ENCODE measurements at places on chromosomes 4 and X. TPM values are rescaled to one million over a fixed set of nuclear protein-coding genes. Genes with fewer than 3 reads are reported as not detected.

- no peaks in the 10 kb centered on the region for H3K4me1 ChIP-seq
- peaks cover 5% of the 10 kb centered on the region for H3K36me3 ChIP-seq
- H3K27ac ChIP-seq: no peak overlapping the region
These were observed 39.3 kb downstream of the NUDT6 start for GRCh38 chr4:122882857-122883735.

DNA sequence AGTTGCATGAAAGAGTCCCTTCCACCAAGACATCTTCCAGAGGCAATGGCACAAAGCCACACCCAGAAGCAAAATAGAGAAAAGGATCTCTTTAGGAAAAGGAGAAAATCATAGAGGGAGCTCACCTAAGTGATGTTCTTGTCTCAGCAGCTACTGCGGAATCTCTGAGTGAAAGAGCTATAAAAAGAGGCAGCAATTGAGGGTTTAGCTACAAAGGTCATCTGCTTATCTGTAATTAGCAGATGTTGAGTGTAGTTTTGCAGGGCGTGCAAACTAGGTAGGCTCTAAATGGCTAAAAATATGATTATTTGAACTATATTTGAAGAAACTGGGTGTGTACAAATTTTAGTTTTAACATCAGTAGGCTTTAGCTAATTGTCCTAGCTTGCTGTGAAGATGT lies 276.0 kb downstream of the HS3ST1 start:
- H3K4me3 ChIP-seq: no peak overlapping the region
- H3K4me1 ChIP-seq: no peaks in the 10 kb centered on the region
- no peaks in the 10 kb centered on the region for H3K36me3 ChIP-seq

The MAB21L2 gene
- total RNA-seq: not detected

GRCh38 chrX:151899622-151900021 lies 13.1 kb upstream of the MAGEA4 start:
- DNase-seq: no peak
- no peak overlapping the region for H3K4me3 ChIP-seq
- no peaks in the 10 kb centered on the region for H3K27me3 ChIP-seq
- H3K4me1 ChIP-seq: no peaks in the 10 kb centered on the region

DNA sequence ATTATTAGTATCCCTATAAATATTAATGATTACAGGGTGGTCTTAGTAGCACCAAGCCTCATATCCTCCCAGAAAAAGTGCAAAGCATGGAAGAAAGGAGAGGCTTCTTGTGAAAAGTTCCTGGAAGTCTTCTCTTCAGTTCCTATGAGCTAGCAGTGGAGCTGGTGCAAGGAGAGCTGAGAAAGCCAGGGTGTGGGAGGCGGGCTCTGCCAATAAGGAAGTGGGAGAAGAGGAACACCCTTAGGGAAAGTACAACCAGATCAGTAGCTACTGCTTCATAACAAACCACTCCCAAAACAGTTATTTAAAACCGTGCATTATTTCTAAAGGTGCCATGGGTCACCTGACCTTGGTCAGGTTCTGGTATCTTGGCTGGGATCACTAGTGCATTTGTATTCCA lies 72.4 kb downstream of the MAP9 start:
- H3K4me1 ChIP-seq: no peaks in the 10 kb centered on the region
- no peaks in the 10 kb centered on the region for H3K36me3 ChIP-seq
- no peak overlapping the region for H3K27ac ChIP-seq
- no peak for DNase-seq
- no peak overlapping the region for H3K4me3 ChIP-seq

The HMGN5 gene
- 1.9 TPM for total RNA-seq

DNA sequence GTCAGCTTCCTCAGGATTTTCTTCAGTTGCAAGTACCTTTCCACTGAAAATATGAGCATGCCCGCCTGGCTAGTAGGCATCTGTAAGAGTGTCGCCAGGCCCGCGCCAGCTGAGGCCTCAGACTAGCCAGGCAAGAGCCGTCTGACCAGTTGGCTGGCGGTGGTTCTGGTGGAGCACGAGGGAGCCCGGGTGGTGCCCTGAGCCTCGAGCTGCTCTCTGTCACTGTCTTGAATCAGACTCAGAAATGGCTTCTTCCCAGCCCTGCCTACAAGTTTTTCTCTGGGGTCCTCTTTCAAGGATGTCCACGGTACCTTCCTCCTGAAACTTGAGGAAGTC lies 11.9 kb downstream of the GRPEL1 start:
- DNase-seq: no peak
- H3K36me3 ChIP-seq: peaks cover 43% of the 10 kb centered on the region
- no peaks in the 10 kb centered on the region for H3K27me3 ChIP-seq
- no peak overlapping the region for H3K4me3 ChIP-seq

DNA sequence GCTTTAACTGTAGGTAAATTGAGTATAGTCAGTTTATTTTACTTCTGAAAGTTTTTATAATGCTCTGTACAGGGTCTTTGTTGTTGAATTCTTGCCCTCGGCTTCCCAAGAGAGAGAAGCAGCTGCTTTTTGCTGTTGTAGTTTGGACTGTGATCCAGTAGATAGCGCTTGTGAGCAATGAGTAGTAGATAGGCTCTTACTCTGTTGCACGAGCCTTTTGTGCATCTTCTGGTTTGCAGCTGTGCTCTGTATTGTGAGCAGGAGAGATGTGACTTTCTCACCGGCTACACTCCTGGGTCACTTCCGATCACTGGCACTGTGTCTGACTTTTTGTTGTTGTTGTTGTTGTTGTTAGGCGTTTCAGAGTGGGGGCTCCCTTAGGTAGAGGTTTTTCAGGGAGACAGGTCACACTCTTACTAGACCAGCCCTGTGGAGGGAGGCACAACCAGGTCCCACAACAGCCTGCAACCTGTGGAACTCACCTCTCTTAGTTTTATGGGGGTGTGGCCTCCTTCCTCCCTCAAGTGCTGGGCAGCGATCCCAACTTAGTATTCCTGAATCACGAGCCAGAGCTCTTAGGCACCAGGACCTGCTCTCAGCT lies 822.1 kb upstream of the GALNTL6 start:
- no peaks in the 10 kb centered on the region for H3K4me1 ChIP-seq
- no peak overlapping the region for H3K27ac ChIP-seq
- H3K27me3 ChIP-seq: no peaks in the 10 kb centered on the region
- H3K4me3 ChIP-seq: no peak overlapping the region

GRCh38 chr4:39812500-39812899 lies 114.6 kb downstream of the UBE2K start:
- peak overlapping the region; percentile 90 for H3K27ac ChIP-seq
- peaks cover 10% of the 10 kb centered on the region for H3K36me3 ChIP-seq
- H3K4me1 ChIP-seq: peaks cover 5% of the 10 kb centered on the region
- peaks cover 3% of the 10 kb centered on the region for H3K27me3 ChIP-seq
- H3K4me3 ChIP-seq: peak overlapping the region; percentile 66

The AR gene
- total RNA-seq: not detected

GRCh38 chr4:1937550-1937949 lies 66.4 kb downstream of the NSD2 start:
- H3K27me3 ChIP-seq: no peaks in the 10 kb centered on the region
- no peak for DNase-seq
- H3K4me3 ChIP-seq: no peak overlapping the region

The GAGE12J gene
- total RNA-seq: not detected

DNA sequence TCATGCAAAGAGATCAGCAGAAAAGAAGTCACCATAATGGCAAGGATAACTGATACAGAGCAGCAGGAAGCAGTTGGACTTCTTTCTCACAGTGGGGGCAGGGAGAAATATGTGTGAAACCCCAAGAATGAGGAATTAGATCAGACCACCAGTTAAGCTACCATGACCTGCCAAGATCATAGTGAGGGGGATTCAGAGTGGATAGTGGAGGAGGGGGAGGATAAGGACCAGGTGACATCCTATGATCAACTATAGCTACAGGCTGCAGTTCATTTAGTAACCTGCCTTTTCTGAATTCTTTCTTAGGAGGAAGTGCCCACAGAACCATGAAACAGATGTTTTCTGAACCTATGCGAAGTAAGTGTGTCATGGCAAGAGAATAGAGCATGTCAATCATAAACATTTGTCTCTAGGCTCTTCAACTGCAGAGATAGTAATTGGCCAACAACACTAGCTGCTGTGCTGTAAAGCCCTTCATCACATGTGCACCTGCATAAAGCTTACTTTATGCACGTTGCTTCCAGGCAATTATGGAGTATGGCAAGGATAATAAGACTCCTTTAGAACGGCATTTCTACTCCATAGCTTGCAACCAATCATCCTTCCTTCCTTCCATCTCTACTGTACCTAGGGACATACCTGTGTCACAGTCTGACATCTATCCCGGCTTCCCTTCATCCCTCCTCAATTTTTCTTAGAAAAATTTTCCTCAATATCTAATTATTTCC lies 329.7 kb downstream of the EPHA5 start:
- no peak overlapping the region for H3K4me3 ChIP-seq
- no peaks in the 10 kb centered on the region for H3K4me1 ChIP-seq
- H3K27me3 ChIP-seq: no peaks in the 10 kb centered on the region
- H3K27ac ChIP-seq: no peak overlapping the region

- H3K4me3 ChIP-seq: no peak overlapping the region
- no peaks in the 10 kb centered on the region for H3K4me1 ChIP-seq
- peaks cover 5% of the 10 kb centered on the region for H3K27me3 ChIP-seq
- no peak overlapping the region for H3K27ac ChIP-seq
These were observed 20.2 kb upstream of the ACSL4 start for GRCh38 chrX:109753256-109753655.

The CDX4 gene
- total RNA-seq: not detected

DNA sequence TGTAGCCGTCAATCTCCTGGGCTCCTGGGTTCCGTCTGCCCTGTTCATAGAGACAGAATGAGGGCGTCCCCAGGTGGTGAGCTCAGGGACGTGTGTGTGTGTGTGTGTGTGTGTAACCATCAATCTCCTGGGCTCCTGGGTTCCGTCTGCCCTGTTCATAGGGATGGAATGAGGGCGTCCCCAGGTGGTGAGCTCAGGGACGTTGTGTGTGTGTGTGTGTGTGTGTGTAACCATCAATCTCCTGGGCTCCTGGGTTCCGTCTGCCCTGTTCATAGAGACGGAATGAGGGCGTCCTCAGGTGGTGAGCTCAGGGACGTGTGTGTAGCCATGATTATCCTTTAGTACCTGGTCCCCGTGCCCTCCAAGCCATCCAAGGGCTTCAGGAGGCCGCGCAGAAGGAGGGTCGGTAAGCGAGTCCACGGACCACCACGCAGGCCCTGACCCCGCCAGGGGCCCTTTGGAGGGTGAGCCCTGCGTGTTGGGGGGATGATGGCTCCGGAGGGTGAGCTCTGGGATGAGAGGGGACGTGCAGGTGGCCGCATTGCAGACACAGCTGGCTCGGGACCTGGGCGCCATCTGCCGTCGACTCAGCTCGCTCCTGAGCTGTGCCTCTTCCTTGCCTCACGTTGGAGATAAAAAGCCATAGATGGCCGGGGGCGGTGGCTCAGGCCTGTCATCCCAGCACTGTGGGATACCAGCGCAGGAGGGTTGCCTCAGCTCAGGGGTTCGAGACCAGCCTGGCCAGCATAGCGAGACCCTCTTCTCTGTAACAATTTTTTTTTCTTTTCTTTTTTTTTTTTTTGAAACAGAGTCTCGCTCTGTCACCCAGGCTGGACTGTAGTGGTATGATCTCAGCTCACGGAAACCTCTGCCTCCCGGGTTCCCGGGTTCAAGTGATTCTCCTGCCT lies 5.4 kb upstream of the GTPBP6 start:
- H3K27ac ChIP-seq: no peak overlapping the region
- no peak for DNase-seq
- H3K36me3 ChIP-seq: peaks cover 2% of the 10 kb centered on the region

DNA sequence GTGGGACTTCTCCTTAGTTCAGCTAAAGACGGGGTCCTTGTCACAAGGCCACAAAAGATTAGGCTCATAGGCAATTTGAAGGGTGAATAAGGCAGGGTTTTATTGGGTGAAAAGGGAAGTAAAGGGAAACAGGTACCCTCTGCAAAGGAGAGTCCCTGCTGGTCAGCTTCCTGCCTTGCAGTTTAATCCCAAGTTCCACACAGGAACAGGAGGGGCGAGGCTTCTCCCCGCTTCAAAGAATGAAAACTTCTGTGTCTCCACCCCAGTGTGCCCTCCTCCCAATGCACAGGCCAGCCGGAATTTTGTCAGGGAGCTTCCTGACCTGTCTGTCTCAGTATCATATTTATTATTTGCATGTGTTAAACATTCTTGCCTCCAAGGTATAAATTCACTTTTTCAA lies 37.1 kb downstream of the ITM2A start:
- H3K27ac ChIP-seq: no peak overlapping the region
- H3K4me3 ChIP-seq: no peak overlapping the region
- no peak for DNase-seq
- peaks cover 5% of the 10 kb centered on the region for H3K4me1 ChIP-seq
- no peaks in the 10 kb centered on the region for H3K36me3 ChIP-seq
- no peaks in the 10 kb centered on the region for H3K27me3 ChIP-seq

DNA sequence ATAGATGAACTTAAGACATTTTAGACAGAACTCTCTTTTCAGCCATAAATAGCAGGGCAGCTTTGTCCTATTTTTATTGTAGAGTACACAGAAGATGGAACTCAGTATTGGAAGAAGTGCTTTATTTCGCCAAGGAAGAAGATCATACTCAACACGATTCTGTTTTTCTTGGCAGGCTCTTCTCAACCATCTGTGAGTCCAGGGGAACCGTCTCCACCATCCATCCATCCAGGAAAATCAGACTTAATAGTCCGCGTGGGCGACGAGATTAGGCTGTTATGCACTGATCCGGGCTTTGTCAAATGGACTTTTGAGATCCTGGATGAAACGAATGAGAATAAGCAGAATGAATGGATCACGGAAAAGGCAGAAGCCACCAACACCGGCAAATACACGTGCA lies 37.6 kb downstream of the KIT start:
- H3K36me3 ChIP-seq: peaks cover 5% of the 10 kb centered on the region
- H3K4me1 ChIP-seq: peaks cover 10% of the 10 kb centered on the region
- H3K27ac ChIP-seq: no peak overlapping the region
- no peak overlapping the region for H3K4me3 ChIP-seq
- DNase-seq: no peak

- H3K4me3 ChIP-seq: no peak overlapping the region
- DNase-seq: no peak
- H3K36me3 ChIP-seq: no peaks in the 10 kb centered on the region
These were observed 6.3 kb upstream of the RTL5 start for GRCh38 chrX:72137846-72138495.

GRCh38 chr4:174437324-174437723 lies 85.0 kb downstream of the HPGD start:
- no peak overlapping the region for H3K27ac ChIP-seq
- no peaks in the 10 kb centered on the region for H3K4me1 ChIP-seq
- H3K27me3 ChIP-seq: no peaks in the 10 kb centered on the region
- H3K36me3 ChIP-seq: no peaks in the 10 kb centered on the region

GRCh38 chrX:105759598-105759997 lies 62.7 kb upstream of the NRK start:
- H3K4me1 ChIP-seq: no peaks in the 10 kb centered on the region
- no peaks in the 10 kb centered on the region for H3K27me3 ChIP-seq
- H3K27ac ChIP-seq: no peak overlapping the region

The CT45A5 gene
- total RNA-seq: not detected

DNA sequence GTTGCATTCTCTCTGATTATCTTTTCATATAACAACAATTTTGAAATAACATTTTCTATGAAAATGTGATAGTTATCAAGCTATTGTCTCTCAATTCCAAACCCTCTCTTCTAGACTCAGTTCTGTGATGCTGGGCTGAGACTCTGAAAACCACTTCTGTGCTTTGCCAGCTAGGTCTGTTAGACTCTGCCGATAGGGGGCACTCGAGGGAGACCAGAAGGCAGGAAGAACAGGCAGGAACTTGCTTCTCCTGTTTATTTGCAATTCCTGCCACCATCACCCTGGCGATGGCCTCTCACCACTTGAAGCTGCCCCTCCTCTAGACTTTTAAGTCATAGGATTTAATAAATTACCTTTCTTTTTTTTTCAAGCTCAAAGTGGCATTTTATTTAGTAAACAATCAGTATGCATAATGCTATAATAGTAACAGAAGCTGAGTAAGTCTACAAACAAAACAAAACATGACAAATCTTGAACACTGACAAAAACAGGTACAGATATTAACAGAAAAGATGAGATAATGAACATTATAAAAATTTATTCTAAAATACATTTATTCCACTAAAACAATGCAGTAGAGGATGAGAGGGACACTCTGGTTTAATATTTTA lies 49.7 kb downstream of the RASL11B start:
- no peaks in the 10 kb centered on the region for H3K27me3 ChIP-seq
- no peak overlapping the region for H3K27ac ChIP-seq
